Mesothelial cell of epicardium (in vitro differentiated cells): ENCODE measurements at places on chromosomes 6 and 20.
A peak's percentile ranks its signal among the peaks of the same experiment; 100 is the strongest.

- no peak for DNase-seq
- H3K36me3 ChIP-seq = no peaks in the 10 kb centered on the region
- no peak overlapping the region for H3K4me3 ChIP-seq
- no peak overlapping the region for H3K27ac ChIP-seq
Measured at GRCh38 chr6:112933947-112934346, 586.8 kb downstream of the RFPL4B start.

- H3K4me1 ChIP-seq = peaks cover 2% of the 10 kb centered on the region
- no peaks in the 10 kb centered on the region for H3K36me3 ChIP-seq
- peaks cover 95% of the 10 kb centered on the region for H3K27me3 ChIP-seq
- DNase-seq = no peak
- no peak within 1 kb of the TSS for H3K4me3 ChIP-seq
Measured at GRCh38 chr20:46028772-46029371, at the start of gene SLC12A5. TSS of gene SLC12A5 (plus strand) at chr20:46029215. CDS start at chr20:46029345, 130 bp downstream.

- peaks cover 1% of the 10 kb centered on the region for H3K4me1 ChIP-seq
- no peaks in the 10 kb centered on the region for H3K36me3 ChIP-seq
- no peak overlapping the region for H3K4me3 ChIP-seq
- no peaks in the 10 kb centered on the region for H3K27me3 ChIP-seq
- no peak overlapping the region for H3K27ac ChIP-seq
- DNase-seq = no peak
Measured at GRCh38 chr20:4457566-4458543, 263.9 kb upstream of the PRND start.

- no peak for DNase-seq
- H3K4me3 ChIP-seq = no peak overlapping the region
- H3K27me3 ChIP-seq = no peaks in the 10 kb centered on the region
- H3K4me1 ChIP-seq = no peaks in the 10 kb centered on the region
Measured at GRCh38 chr20:7159903-7160302, 392.4 kb downstream of the BMP2 start.

DNA sequence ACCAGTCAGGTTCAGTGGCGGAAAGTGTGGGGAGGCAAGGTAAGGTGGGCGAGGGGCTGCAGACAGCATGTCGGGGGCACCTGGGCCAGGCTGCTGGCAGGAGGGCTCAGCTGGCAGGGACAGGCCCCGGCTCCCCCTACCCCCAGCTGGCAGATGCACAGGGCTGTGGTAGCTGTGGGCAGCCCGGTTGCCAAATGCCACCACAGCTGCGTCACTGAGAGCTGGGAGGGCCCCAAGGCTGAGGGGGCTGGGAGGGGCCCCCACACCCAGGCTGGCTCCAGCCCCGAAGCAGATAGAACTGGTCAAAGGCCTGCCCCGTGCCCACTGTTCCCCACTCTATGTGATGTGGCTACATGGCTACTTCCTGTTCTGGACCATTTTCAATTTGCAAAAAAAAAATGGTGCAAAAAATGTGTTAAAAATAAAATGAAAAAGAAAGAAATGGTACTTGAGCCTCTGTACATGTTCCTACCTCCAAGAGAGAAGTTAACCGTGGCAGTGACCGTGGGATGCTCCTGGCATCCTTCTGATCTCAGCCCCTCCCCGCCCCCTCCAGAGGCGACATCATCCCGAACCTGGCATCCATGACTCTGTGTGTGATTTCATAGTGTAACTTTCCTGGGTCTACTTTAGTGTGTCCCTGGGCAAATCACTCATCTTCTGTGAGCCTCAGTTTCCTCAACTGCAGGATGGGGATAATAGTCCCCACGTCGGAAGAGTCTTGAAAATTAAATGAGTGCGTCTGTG lies 64.4 kb downstream of the UBE2V1 start:
- no peak for DNase-seq
- no peaks in the 10 kb centered on the region for H3K27me3 ChIP-seq
- H3K4me3 ChIP-seq = no peak overlapping the region
- H3K4me1 ChIP-seq = peaks cover 3% of the 10 kb centered on the region
- peak overlapping the region; percentile 31 for H3K27ac ChIP-seq
- no peaks in the 10 kb centered on the region for H3K36me3 ChIP-seq

DNA sequence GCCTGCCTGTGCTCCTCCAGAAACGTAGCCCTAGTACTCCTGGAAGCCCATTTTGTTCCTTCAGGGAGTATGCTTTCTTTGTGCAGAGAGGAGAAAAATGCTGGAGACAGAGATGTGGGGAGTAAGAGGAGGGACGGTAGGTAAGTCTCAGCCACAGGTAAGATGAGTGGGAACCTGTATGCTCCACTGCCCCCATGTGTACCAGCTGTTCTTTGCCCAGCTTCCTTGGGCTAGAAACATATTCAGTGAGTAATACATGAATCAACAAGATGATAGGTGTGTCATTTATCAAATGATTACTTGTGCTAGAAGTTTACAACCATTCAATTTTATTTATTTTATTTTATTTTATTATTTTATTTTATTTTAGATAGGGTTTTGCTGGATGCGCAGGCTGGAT lies 13.6 kb upstream of the CEP85L start:
- H3K36me3 ChIP-seq = no peaks in the 10 kb centered on the region
- no peak overlapping the region for H3K4me3 ChIP-seq
- H3K4me1 ChIP-seq = peaks cover 59% of the 10 kb centered on the region

DNA sequence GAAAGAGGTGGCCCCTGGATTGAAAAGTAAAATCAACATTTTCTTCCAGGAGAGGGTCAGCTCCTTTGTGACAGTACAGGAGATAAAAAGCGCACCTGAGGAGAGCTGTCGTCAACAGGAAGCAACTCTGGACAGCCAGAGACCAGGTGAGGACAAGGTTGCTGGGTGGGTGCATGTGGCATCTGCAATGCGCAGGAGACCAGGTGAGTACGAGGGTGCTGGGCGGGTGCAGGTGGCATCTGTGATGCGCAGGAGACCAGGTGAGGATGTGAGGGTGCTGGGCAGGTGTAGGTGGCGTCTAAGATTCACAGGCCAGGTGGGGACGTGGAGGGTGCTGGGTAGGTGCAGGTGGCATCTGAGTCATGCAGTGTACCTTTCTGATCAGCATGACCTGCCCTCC lies 38.4 kb downstream of the WDR27 start:
- H3K27ac ChIP-seq = no peak overlapping the region
- no peak overlapping the region for H3K4me3 ChIP-seq
- no peaks in the 10 kb centered on the region for H3K4me1 ChIP-seq
- H3K27me3 ChIP-seq = no peaks in the 10 kb centered on the region

GRCh38 chr6:4809999-4810918 lies 34.1 kb downstream of the CDYL start:
- DNase-seq = no peak
- H3K36me3 ChIP-seq = peaks cover 19% of the 10 kb centered on the region

- peaks cover 7% of the 10 kb centered on the region for H3K27me3 ChIP-seq
- no peak overlapping the region for H3K4me3 ChIP-seq
- DNase-seq = no peak
- H3K27ac ChIP-seq = no peak overlapping the region
Measured at GRCh38 chr20:32249030-32249738, 28.3 kb upstream of the KIF3B start.

GRCh38 chr6:41672816-41673703 lies 34.8 kb downstream of the MDFI start:
- DNase-seq = no peak
- peaks cover 11% of the 10 kb centered on the region for H3K27me3 ChIP-seq
- H3K4me1 ChIP-seq = peaks cover 11% of the 10 kb centered on the region
- no peaks in the 10 kb centered on the region for H3K36me3 ChIP-seq
- H3K27ac ChIP-seq = no peak overlapping the region
- no peak overlapping the region for H3K4me3 ChIP-seq

- H3K4me1 ChIP-seq = peaks cover 41% of the 10 kb centered on the region
- H3K4me3 ChIP-seq = no peak overlapping the region
- no peak for DNase-seq
- H3K27ac ChIP-seq = no peak overlapping the region
Measured at GRCh38 chr6:2563635-2564034, 187.1 kb downstream of the MYLK4 start.

- no peaks in the 10 kb centered on the region for H3K27me3 ChIP-seq
- H3K36me3 ChIP-seq = no peaks in the 10 kb centered on the region
- no peak overlapping the region for H3K27ac ChIP-seq
- no peaks in the 10 kb centered on the region for H3K4me1 ChIP-seq
- no peak for DNase-seq
- no peak overlapping the region for H3K4me3 ChIP-seq
Measured at GRCh38 chr6:163170294-163170883, 244.1 kb upstream of the QKI start.

DNA sequence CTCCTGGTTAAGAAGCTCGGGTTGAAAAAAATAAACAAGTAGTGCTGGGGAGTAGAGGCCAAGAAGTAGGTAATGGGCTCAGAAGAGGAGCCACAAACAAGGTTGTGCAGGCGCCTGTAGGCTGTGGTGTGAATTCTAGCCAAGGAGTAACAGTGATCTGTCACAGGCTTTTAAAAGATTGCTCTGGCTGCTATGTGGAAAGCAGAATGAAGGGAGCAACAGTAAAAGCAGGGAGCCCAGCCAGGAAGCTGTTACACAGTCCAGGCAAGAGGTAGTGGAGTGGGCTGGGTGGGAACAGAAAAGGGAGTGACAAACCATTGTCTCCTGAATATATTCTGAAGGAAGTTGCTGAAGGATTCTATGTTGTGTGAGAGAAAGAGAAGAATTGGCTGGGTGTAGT lies 2.0 kb downstream of the HFE start:
- peak overlapping the region; percentile 26 for H3K27ac ChIP-seq
- DNase-seq = no peak
- no peak overlapping the region for H3K4me3 ChIP-seq
- peaks cover 18% of the 10 kb centered on the region for H3K4me1 ChIP-seq
- H3K27me3 ChIP-seq = no peaks in the 10 kb centered on the region

DNA sequence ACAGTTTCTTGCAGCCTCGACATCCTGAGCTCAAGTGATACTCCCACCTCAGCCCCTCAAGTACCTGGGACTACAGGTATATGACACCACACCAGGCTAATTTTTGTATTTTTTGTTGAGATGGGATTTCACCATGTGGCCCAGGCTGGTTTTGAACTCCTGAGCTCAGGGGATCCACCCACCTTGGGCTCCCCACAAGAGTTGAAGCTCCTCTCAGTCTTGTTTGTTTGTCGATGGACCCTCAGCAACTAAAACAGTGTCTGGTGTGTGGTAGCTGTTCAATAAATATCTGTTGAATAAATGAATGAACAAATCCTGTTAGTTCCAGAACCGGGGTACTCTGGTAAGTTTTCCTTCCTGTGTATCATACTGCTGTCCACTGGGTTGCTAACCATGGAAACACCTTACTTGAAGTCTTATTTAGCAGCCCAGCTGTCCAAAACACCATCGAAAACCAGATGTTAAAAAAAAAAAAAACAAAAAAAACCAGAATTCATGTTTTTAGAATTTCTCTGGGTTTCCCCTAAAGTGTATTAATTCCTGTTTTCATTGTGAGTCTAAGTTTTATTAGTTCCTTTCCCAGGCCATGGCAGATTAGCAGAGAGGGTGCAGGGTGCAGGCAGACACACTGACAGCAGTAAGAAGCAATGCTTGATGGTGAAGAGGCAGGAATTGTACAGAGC lies 7.8 kb upstream of the EZR start:
- H3K27ac ChIP-seq = peak overlapping the region; percentile 75
- no peaks in the 10 kb centered on the region for H3K36me3 ChIP-seq
- DNase-seq = no peak
- peaks cover 22% of the 10 kb centered on the region for H3K4me1 ChIP-seq
- H3K27me3 ChIP-seq = no peaks in the 10 kb centered on the region
- H3K4me3 ChIP-seq = no peak overlapping the region

DNA sequence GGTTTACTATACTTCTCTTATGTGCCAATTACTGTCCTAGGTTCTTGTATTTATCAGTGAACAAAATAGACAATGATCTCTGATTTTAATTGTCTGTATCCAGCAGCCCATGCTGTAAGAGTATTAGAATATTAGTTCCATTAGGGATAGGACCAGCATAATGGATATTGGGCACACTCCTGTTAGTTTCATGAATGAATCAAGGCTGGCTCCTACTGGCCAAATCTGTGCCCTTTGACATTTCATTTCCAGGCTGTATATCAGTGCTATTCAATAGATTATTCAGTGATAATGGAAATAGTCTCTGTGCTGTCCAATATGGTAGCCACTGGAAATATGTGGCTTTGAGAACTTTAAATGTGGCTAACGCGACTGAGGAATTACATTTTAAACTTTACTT lies 1007.9 kb upstream of the FLRT3 start:
- no peak overlapping the region for H3K27ac ChIP-seq
- no peak for DNase-seq
- peaks cover 19% of the 10 kb centered on the region for H3K4me1 ChIP-seq
- H3K27me3 ChIP-seq = no peaks in the 10 kb centered on the region
- H3K36me3 ChIP-seq = peaks cover 2% of the 10 kb centered on the region
- no peak overlapping the region for H3K4me3 ChIP-seq

DNA sequence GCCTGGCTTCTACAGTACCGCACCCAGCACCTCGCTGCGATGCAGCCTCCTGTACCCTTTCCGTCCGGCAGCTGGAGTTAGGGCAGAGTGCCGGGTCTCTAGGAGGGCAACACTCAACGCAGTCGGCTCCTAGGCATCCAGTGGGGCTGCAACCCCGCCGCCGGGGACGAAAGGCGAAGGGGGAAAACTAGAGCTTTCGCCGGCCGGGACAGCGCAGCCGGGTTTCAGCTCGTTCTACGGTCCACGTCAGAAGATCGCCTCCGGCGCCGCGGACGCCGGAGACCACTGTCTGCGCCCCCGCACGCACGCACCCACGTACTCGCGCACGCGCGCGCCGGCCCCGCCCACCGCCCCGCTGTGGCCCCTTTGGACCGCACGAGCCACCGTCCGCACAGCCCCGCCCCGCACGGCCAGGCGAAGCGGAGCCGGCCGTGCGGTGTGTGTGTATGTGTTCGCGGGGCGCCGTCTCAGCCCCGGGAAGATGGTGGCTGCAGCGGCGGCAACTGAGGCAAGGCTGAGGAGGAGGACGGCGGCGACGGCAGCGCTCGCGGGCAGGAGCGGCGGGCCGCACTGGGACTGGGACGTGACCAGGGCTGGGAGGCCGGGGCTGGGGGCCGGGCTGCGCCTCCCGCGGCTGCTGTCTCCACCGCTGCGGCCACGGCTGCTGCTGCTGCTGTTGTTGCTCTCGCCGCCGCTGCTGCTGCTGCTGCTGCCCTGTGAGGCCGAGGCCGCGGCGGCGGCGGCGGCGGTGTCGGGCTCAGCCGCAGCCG lies at the start of gene ATRN:
Gene ATRN, plus strand, starts transcription at position 392 of the 770 bp plus-strand sequence. Its CDS starts 90 bp downstream, at position 482.
- peaks cover 26% of the 10 kb centered on the region for H3K4me1 ChIP-seq
- H3K36me3 ChIP-seq = no peaks in the 10 kb centered on the region
- H3K27me3 ChIP-seq = peaks cover 11% of the 10 kb centered on the region
- peak within 1 kb of the TSS; percentile 86 for H3K27ac ChIP-seq
- peak within 1 kb of the TSS; percentile 91 for H3K4me3 ChIP-seq

GRCh38 chr6:71294121-71294523 lies 5.5 kb downstream of the OGFRL1 start:
- H3K4me3 ChIP-seq = no peak overlapping the region
- H3K27ac ChIP-seq = no peak overlapping the region
- no peak for DNase-seq
- peaks cover 11% of the 10 kb centered on the region for H3K4me1 ChIP-seq

GRCh38 chr20:36795691-36796090 lies 22.1 kb upstream of the DSN1 start:
- H3K4me3 ChIP-seq = no peak overlapping the region
- H3K4me1 ChIP-seq = no peaks in the 10 kb centered on the region
- H3K27me3 ChIP-seq = no peaks in the 10 kb centered on the region

GRCh38 chr6:166317261-166318212 lies 9.3 kb upstream of the PRR18 start:
- no peak for DNase-seq
- no peaks in the 10 kb centered on the region for H3K36me3 ChIP-seq
- peaks cover 4% of the 10 kb centered on the region for H3K27me3 ChIP-seq
- no peak overlapping the region for H3K4me3 ChIP-seq
- H3K27ac ChIP-seq = no peak overlapping the region

- no peak for DNase-seq
- no peaks in the 10 kb centered on the region for H3K36me3 ChIP-seq
- H3K4me1 ChIP-seq = no peaks in the 10 kb centered on the region
Measured at GRCh38 chr20:36062799-36063198, 91.7 kb upstream of the EPB41L1 start.
